ENCODE measurements at places on chromosomes 7 and 10.

- no peak for DNase-seq
Measured at GRCh38 chr10:120883071-120883470, 31.9 kb downstream of the WDR11 start.

GRCh38 chr10:79061441-79062315 is 7.1 kb upstream of the ZMIZ1 start:
- DNase-seq = no peak

DNA sequence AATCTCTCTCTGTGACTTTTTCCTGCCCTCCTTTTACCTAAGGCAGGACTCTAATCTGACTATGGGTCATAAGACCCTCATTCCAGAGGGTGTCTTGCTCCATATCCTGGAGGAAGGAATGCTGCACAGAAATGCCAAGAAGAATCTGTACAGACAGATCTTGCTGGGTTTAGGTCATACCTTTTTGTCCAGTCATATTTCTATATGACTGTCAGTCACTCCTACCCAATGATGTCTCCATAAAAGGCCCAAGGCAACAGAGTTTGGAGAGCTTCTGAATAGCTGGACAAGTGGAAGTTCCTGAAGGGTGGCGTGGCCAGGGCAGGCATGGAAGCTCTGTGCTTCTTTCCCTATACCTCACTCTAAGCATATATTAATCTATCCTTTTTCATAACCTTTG is 47.5 kb downstream of the FEZF1 start:
- no peak for DNase-seq

GRCh38 chr7:55410667-55411239 is 45.6 kb downstream of the LANCL2 start:
- no peak for DNase-seq

DNA sequence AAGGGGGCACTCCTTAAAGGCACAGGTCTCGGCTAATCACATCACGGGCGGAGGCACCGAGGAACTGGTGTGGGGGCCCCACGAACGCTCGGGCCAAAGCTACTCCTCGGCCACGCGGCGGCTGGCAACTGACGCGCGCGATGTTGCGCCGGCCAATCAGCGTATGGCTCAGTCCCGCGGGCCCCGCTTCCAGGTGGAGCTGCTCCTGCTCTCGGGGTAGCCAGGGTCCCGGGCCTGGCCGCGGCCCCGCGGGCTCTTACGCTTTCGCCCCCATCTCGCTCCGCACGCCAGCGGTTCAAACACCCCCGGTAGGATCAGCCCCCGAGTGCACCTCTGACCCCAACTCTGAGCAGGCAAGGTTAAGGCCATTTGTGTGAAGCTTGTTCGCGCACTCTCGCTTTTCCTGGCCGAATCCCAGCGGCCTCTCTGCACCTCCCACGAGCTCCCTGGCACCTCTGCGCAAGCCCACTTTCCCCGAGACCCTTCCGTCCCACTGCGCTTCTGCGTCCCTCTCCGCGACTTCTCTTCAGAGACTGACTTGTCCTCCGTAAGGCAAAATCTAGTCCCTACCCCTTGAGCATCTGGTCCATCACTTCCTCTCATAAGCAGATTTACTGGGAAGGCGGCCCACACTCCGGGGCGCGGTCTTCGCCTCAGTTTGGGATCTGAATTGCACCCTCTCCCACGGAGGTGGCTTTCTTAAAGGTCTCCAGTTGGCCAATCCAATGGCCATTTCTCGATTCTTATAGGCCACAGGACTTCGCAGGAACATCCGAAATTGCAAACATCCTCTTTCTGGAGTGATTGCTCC is 200.9 kb upstream of the TBX20 start:
- DNase-seq = no peak

GRCh38 chr10:130542761-130543160 is 406.6 kb downstream of the GLRX3 start:
- DNase-seq = no peak

DNA sequence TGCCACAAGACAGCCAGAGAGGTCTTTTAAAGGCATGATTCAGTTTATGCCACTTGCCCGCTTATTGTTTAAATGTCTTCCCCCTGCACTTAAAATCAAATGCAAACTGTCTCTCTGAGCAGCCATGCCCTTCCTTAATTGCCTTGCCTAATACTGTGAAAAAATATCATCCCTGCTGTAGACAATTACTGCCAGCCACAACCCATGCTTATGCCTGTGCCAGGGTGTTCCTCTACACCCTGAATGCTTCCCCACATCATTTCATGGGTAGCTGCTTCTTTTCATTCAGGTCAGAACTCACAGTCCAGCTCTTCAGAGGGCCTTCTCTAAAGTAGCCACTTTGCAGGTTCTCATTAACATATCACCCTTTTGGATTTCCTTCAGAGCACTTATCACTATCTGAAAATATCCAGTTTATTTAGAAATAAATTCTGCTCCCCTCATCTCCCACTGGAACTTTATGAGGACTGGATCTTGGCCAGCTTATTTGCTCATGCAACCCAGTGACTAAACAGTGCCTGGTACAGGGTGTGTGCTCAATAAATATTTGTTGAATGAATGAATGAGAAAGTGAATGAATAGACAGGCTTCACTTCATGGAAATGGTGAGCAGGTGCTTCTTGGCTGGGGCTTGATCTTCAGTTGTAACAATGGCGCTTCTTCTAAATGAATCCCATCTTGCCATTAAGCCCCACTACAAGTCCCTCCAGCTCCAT is 162.4 kb upstream of the MDFIC start:
- no peak for DNase-seq

DNA sequence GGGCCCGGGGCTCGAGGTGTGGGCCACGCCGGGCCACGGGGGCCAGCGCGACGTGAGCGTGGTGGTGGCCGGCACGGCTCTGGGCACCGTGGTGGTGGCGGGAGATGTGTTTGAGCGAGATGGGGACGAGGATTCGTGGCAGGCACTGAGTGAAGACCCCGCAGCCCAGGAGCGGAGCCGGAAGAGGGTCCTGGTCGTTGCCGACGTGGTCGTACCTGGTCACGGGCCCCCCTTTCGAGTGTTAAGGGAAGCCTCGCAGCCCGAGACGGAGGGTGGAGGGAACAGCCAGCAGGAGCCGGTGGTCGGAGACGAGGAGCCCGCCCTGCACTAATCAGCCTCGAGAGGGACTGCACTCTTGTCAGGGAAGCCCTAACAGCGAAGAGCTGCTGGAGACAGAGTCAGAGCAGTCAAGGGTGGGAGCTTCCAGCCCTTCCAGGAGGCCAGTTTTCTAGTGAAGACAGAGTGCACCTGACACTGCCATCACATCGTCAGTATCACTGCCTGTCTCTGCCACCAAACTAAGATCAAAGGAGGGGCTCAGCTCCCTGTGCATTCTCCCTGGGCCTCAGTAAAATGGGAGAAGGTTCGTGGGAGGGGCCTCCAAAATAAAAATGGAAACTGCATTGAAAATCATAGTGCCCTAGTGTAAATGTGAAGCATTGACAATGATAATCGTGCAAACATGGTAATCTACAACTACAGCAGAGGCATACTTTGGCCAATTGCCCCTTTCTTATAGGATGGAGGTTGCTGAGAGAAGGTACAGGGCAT is 1.3 kb downstream of the MBLAC1 start:
- no peak for DNase-seq

- DNase-seq = no peak
Measured at GRCh38 chr7:11436316-11436715, 395.7 kb downstream of the THSD7A start.

GRCh38 chr10:9823268-9823930 is 1194.3 kb upstream of the CELF2 start:
- no peak for DNase-seq

DNA sequence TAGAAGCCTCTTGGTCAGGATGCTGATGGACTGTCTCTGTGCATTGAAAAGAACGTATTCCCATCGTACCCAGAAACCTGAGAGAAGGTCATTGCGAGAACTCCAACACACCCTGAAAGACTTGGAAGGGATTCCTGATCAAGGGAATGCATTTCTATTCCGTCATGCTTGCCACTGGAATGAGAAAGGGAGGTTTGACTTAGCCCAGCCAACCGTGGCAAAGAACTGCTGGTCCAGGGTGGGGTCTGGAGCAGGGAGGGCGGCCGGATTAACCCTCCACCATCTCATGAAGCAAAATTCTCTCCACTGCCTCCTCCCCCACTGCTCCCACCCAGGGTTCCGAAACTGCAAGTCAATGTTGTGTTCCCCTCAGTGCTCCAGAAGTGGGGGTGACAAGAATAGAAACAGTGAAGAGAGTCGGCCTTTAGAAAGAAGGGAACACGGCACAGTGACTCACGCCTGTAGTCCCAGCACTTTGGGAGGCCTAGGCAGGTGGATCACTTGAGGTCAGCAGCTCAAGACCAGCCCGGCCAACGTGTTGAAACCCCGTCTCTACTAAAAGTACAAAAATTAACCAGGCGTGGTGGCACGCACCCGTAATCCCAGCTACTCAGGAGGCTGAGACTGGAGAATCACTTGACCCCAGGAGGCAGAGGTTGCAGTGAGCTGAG is 137.5 kb upstream of the MGMT start:
- no peak for DNase-seq

GRCh38 chr10:94546049-94546900 is 687 bp downstream of the HELLS start:
- no peak for DNase-seq

DNA sequence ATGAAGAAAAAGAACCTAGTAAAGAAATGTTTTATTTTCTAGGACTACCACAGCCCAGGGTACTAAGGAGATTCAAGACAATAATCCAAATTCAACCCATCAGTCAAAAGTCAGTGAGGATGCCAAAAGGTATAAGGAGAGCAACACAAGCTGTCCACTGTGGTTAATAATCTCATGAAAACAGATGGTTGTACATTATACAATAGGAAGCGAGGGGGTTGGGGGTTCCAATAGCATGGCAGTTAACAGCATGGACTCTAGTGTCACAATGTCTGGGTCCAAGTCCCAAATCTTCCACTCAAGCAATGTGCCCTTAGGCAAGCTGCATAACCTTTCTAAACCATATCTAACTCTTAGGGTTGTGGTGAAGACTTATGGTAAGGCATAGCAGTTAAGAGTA is 35.1 kb downstream of the BRAF start:
- DNase-seq = no peak

DNA sequence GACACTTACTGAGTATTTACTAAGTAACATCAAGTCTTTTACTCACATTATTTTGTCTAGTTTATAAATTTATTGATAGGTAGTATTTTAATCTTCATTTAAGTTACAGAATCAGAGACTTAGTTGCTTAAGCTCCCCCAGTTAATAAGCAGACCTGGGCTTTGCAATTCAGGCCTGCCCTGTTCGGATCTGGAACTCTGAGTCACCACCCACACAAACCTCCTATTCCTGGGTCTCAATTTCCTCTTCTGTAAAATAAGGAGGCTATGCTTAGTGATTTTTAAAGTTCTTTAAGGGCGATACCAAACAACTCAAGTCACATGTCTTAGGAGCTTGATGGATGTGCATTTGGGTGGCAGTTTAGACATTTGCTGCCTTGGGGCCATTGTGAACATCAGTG is 3.5 kb upstream of the MGAM start:
- no peak for DNase-seq

DNA sequence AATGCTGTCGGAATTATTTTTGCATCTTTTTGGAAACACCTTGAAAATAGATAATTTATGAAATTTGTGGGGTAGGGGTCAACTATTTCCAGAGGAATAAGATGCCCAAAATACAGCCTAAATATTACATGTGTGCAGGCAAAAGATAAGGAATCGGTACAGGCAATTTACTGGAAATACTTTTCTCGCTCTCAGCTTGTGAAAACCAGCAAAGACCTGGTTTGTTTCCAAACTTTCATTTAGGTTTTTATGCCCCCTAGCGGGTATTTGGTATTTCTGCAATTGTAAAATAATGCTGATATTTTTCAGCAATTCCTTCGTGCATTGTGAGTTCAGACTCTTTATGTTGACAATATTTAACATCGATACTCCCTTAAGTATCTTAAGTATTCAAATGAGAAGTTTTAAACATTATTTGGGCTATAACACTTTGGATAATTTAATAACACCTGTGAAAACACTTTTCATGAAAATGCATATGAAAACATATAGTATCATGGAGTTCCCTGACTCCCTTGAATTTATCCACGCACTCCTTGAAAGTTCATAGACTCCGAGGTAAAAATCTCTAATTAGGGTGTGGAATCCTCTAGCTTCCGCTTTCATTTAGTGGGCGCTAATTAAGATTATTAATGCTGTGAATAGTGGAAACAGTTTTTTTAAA is 132.4 kb downstream of the TSPAN12 start:
- DNase-seq = no peak

DNA sequence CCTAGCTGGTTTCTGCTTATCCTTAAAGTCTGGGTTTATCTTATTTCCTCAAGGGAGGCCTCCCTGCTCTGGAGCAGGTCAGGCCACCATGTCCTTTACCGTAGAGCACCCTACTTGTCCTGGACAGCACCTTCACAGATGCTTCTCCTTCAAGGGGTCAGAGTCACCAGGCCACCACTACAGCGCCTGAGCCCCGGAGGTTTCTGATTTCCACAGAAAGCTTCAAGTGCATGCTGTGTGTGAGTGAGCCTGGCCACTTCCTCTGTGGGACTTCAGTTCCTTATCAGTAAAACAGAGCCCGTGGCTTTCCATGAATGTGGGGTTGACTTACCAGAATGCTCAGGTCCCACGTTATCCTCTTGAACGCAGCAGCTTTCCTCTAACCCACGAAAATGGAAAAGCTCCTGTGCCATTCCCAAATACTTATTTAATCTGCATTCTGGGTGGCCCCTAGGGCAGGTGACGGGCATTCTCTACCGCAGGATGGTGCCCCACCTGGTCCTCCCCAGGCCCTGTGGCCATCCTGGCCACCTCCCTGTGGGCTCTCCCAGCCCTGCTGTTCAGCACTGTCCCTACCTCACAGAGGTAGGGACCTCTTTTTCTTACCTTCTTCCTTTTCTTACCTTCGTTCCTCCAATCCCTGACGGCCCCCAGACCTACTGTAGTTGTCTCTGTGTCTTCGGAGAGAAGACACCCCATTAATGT is 1.4 kb upstream of the DOCK1 start:
- DNase-seq = no peak

GRCh38 chr7:43768887-43769272 is 10.4 kb downstream of the BLVRA start:
- no peak for DNase-seq

- DNase-seq = no peak
Measured at GRCh38 chr10:72862957-72863356, 30.6 kb upstream of the OIT3 start.

GRCh38 chr7:80826520-80827238 is 92.2 kb downstream of the SEMA3C start:
- no peak for DNase-seq

GRCh38 chr7:121459148-121459547 is 63.0 kb upstream of the FAM3C start:
- DNase-seq = no peak

Data from NCI-H510A (cell line).